T47D (cell line): ENCODE measurements at places on chromosomes 16 and 17.

DNA sequence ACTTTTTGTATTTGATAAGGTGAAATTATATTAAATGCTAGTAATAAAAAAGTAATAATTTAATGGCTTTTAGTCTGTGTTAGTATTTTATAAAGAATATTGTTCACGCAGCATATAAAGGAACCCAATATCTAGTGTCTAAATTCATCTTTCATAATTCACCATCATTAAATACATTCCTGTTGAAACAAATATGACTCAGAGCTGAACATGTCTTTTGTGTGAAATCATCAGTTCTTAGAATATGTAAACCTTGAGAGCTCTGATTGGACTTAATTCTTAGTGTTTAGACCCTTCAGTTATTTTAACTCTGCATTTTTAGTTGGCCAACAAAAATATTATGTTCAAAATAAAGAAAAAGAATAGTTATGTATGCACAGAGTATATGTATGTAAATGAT is 71.8 kb downstream of the ABHD15 start:
- DNase-seq = no peak

DNA sequence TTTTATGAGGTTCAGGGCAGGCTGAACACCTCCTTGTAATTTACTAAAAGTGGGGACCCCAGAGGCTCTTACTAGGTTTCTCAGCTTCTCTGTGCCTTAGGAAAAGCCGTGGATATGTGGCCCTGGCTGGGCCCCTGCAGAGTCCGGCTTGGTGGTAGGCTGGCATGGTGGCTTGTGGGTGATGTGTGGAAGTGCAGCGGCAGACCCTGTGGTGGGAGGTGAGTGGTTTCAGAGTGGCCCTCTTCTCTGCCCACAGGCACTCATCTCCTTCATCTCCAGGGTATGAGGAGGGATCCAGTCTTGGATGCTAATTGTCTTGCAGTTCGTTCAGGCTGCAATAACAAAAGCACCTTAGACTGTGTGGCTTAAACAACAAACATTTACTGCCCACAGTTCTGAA is 58.9 kb downstream of the ASIC2 start:
- DNase-seq = no peak

- no peak for DNase-seq
Measured at GRCh38 chr16:81614171-81614570, 164.9 kb upstream of the PLCG2 start.

DNA sequence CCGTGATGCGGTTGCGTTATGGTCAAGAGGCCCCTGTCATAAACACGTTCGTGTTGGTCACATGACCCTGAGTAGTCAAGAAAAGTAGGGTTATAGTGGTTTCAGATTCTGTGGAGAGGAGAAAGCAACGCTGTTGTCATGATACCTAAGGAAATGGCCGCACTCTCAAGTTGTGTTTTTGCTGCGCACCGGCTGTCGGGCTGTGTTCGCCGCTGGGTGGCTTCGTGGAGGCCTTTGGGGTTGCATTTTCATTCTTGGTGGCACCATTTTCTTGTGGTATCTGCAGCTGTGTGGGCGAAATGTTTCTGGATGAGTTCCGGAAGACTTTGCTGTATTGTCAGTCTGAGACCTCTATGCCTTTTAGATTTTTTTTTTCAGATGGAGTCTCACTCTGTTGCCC is 35.0 kb downstream of the DEF8 start:
- DNase-seq = no peak

DNA sequence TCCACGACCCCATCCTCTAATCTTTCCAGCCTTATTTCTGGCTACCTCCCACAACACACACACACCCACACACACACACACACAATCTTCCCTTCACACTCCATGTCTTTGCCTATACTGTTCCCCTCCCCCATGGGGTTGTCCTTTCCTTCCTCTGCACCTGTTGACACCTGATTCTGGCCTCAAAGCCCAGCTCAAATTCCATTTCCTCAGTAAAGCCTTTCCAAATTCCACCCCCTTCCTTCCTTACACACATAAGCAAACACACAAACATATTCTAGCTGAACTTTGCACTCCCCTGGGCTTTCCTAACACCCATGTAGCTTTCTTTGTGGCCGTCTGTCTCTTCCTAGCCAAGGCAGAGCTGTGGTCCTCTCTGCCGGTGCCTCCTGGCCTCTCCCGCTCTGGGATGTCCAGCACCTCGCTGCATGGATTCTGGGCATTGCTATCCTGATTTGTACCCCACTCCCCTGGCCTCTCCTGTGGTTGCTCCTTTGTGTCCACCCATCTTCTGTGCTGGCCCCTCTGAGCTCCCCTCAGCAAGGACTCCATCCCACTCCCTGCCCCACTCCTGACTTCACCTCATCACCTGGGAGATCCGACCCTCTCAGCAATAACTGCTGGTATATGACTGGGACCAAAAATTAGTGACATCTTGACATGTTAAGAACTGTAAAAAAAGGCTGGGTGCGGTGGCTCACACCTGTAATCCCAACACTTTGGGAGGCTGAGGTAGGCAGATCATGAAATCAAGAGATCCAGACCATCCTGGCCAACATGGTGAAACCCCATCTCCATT is 8.4 kb upstream of the SRCIN1 start:
- peak; percentile 78 for DNase-seq

- DNase-seq = no peak
Measured at GRCh38 chr17:77526259-77526711, 385.5 kb downstream of the SEC14L1 start.

DNA sequence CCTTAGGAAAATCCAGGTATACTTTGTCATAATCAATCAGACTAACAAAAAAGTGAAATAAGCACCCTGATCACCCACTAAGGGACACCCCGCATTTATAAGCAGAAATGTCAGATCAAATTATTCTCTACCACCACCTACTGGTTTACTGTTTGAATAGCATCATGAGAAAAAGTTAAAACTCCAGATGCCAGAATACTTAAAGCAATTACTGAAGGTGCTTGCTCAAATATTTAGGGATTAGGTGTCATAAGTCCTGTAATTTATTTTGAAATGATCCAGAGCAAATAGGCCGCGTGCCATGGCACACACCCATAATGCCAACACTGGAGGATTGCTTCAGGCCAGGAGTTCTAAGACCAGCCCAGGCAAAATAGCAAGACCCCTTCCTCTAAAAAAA is 2.3 kb downstream of the TOP2A start:
- peak; percentile 30 for DNase-seq

DNA sequence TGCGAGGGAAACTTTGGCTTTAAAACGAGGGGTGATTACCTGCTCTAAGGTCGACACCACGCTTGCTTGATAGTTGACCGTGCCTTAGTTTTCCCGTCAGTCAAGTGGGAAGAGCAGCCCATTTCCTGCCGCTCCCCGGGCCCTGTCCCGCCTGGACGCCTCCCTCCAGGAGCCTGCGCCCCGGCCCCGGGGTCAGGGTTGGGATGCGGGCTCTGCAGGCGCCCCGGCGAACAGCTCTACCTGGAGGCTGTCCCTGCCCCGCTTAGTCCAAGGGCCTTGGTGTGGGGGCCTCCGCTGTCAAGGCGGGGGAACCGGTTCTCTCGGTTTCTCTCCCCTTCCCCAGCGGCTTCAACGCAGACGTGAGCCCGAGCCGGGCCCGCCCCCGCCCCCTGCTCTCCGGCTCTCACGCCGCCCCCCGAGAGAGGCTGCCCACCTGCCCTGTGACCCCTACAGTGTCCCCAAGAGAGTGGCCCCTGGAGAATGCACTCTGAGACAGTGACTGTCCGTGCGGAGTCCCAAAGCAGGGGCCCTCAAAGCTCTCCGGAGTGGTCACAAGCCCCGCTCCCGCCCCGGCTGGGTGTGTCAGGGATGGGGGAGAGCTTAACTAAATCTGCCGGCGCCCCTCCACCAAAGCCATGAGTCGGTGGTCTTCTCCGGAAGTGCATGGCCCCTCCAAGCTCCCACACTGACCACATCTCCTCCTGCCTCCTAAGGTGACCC is 117.4 kb upstream of the SMURF2 start:
- DNase-seq = no peak

GRCh38 chr16:17571499-17572093 is 100.8 kb upstream of the XYLT1 start:
- DNase-seq = no peak

GRCh38 chr16:56789360-56789759 is 59.4 kb downstream of the NUP93 start:
- no peak for DNase-seq

DNA sequence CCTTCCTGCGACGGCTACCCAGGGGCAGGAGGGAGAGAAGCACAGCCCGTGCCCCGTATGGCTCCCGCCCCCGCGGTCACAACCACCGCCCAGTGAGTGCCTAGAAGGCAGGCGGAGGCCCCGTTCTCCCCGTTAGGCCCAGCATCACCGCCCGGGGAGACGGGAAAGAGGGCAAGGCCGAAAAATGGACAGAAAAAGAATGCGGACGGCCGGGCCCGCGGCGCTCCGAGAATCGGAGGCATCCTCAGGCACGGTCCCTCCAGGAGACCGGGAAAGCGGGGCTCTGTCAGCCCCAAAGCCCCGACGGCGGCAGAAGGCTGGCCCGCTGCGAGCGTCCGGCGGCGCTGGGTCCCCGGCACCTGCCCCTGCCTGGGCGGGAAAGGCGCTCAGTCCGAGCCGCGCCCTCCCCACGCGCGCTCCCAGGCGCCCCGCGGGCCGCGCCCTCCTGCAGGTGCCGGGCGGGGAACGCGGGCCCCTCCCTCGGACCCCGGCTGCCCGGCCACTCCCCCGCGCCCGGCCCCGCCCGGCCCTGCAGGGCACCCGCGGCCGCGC is 407 bp downstream of the MCRIP1 start:
- no peak for DNase-seq

DNA sequence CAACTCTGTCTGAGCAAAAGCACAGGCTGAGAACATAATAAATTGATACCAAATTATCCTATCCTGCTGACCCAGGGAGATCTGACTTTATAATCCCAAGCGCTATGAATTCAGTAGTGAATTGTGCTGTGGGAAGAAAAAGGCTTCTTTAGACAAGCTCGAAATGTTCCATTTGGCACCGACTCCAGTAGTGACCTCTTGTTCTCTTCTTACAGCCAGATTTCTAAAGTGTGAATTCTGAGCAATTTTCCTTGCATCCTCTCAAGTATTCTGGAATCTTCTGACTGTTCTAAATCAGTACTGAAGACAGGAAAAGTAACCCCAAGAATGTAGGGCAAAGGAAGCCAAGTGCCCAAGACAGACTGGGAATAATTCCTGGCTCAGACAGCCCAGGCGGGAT is 58.2 kb downstream of the CDYL2 start:
- DNase-seq = no peak

DNA sequence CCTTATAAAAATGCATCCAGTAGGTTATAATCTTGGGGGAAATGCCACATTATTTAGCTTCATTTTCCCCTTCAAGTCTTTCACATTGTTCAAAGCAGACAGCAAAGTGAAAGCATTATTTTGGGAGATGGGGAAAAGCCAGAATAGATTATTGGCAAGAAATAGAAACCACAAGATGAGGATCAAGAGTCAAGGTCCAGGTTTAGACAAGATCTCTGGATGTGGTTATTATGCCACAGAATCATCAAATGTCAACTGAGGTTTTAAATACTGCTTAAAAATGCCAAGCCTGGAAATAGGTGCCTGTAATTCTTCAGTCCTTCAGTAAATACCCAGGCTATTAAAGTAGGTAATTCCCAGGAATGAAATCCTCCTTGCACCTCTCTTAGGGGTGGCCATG is 65.1 kb upstream of the ALOX12 start:
- no peak for DNase-seq

- no peak for DNase-seq
Measured at GRCh38 chr16:66970775-66971720, 10.0 kb downstream of the CES3 start.

- peak; percentile 78 for DNase-seq
Measured at GRCh38 chr16:10558746-10559641, 21.4 kb downstream of the EMP2 start.

GRCh38 chr17:4130715-4131114 is 12.1 kb downstream of the ZZEF1 start:
- DNase-seq = no peak

GRCh38 chr17:19897090-19897837 is 29.5 kb upstream of the ULK2 start:
- no peak for DNase-seq

DNA sequence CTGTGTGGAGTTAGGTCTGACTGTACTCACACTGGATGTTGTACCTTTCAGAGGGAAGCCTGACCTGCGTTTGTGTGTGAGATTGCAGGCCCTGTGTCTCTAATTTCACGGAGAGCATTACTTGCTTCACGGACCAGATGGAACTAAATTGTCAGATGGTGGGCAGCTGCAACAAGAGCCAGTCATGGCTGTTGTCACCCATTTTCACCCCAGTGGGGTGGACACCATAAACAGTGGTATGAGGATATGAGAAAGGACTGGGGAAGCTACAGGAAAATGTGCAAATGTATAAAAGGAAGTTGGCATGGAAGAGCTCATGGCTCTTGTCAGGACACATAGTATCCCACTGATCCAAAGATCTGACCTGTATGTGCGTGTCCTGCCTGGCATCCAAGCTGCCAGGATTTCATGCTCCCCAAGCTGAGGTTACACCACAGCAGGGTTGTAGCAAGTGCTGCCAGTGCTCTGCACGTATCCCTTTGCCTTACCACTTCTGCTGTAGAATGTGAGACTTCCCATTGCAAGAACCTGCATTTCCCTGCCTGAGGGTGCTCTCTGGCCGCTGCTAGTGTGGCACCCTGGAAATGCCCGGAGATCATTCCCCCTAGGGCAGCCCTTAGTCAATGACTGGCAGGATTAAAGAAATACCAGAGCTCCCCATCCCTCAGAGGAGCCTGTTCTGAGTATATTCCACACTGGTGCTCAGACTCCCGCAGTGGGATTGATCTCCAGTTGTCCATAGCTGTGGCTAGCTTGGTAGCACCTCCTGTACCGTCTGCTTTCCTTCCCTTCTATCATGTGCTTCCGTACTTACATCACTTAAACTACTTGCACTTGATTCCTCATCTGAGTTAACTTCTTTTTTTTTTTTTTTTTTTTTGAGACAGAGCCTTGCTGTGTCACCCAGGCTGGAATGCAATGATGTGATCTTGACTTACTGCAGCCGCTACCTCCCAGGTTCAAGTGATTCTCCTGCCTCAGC is 70.4 kb upstream of the TANC2 start:
- DNase-seq = no peak

- DNase-seq = no peak
Measured at GRCh38 chr17:72901083-72901482, 191.4 kb downstream of the SLC39A11 start.

GRCh38 chr16:75452464-75453190 is 11.9 kb downstream of the TMEM170A start:
- no peak for DNase-seq

DNA sequence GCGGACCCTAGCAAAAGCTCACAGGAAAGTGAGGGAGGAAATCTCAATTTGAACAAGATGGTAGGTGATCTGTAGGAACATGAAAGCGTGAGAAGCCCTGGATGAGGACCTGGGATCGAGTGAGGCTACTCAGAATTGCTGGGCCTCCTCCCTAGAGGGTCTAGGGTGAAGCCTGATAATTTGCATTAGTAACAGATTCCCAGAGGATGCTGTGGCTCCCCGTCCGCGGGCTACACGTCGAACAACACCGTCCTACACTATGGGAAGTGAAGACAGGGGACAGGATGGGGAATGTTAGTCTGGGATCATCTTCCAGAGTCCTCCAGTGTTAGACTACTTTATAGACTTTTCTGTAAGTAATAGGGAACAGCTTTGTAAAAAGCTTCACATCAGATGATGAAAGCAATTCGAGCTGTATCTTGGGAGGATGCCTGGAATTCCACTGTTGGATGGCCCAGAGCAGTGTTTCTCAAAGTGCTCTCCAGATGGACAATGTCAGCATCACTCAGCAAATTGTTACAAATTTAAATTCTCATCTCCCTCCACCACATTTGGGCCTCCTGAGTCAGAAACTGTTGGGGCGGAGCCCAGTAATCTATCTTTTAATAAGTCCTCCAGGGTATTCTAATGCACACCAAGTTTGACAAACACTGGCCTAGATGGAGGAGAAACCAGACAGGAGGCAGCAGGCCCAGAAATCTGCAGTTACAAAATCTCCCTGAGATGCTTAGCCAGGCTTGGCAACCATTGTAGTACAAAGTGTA is 6.5 kb downstream of the FNDC8 start:
- DNase-seq = no peak
